ENCODE measurements at places on chromosomes 16 and 17. TPM values are rescaled to one million over a fixed set of nuclear protein-coding genes. Genes with fewer than 3 reads are reported as not detected.

CSH2 gene
- total RNA-seq = not detected

TMC7 gene
- 4.1 TPM for total RNA-seq

PLK1 gene
- total RNA-seq = 1.00 TPM

TOM1L1 gene
- total RNA-seq = 51.3 TPM

ACSM2A gene
- not detected for total RNA-seq
